GM23248 (cell line): ENCODE measurements at places on chromosomes 5 and 9. TPM values are rescaled to one million over a fixed set of nuclear protein-coding genes. Genes with fewer than 3 reads are reported as not detected.
A peak's percentile ranks its signal among the peaks of the same experiment; 100 is the strongest.

PCDHGA8 gene
- total RNA-seq, result 0.86 and 1.5 TPM in 2 replicates

- DNase-seq, result peak; percentile 31
These were observed 168.8 kb downstream of the GABBR2 start for GRCh38 chr9:98539954-98540353.

DNA sequence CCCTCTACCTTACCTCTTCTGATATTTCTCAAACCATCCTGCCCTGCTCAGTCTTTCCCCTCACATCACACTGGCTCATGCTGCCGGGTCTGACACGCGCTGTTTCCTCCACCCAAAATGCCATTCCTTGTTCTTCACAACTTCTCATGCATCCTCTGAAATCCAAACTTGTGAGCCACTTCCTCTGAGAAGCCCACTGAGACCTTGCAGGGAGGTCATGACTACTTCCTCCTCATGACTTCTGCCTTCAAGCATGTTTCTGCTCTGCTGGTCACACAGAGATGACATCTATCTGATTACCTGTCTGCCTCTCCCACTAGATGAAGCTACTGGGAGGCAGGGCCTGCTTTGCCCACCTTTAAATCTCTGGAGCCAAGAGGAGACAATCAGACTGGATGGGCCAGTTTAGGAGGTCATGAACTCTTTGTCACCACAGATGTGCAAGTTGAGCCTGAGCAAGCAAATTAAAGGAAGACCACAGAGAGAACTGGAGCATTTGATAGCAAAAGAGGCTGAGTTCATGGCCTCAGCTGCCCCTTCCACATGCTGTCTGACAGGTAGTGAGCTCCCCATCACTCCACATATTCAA is 119.8 kb upstream of the TBC1D2 start:
- peak; percentile 96 for DNase-seq

SPAAR gene
- total RNA-seq, result not detected in 2 replicates

- DNase-seq, result peak; percentile 52
These were observed 51.2 kb downstream of the DIAPH1 start for GRCh38 chr5:141567513-141568117.

DNA sequence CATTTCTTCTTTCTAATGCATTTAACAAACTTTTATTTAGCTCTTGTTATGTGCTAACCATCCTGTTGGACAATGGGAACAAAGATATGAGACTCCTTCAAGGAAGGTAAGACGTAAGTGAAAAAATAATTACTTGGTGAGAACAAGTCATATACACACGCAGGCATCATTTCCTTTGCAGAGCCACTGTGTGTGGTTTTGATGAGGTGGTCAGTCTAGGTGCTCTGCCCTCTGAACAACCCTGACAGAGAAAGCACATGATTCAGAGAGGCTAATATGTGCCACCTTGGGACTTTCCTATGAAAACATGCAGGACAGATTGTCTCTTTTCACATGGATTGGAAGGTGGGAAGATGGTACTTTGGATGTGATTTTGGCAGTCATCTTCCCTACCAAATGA is 1162.5 kb upstream of the DMAC1 start:
- DNase-seq, result no peak

GRCh38 chr9:129703667-129704355 is 38.4 kb downstream of the PRRX2 start:
- peak; percentile 95 for DNase-seq

DNA sequence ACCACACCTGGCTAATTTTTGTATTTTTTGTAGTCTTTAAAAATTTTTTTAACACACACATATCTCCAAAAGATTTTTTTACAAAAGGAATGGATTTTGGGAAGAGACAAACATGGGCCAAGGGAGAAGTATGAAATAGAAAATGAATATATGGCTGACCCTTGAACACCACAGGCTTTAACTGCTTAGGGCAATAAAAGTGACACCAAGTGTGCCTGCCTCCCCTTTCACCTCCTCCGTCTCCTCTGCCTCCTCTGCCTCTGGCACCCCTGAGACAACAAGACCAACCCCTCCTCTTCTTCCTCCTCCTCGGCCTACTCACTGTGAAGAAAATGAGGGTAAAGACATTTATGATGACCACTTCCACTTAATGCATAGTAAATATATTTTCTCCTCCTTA is 483.9 kb downstream of the KDM4C start:
- no peak for DNase-seq

DNA sequence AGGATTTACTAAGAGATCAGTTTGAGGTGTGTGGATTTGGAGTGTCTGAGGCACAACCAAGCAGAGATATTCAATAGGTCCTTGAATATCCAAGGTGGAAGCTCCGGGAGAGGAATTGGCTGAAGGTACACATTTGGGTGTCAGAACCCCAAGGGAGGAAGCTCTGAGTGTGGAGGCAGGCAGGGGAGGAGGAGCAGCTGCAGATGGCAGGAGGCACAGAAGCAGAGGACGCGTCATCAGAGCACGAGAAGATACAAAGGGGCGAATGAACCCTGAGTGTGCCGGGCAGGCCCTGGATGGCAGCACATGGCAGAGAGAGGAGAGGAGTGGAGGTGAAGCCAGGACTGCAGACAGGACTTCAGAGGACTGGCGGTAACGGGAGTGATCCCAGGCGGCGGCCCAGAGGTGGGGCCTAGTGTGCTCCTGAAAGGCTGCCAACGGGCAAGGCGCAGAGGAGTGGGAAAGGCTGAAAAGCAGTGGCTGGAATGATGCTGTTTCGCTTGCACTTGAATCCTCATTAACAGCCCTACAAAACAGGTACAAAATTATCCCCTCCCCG is 179.8 kb downstream of the FANCC start:
- DNase-seq, result no peak

NR5A1 gene
- not detected in 2 replicates for total RNA-seq

- DNase-seq, result peak; percentile 94
These were observed 55.6 kb upstream of the COL5A1 start for GRCh38 chr9:134585746-134586706.

OR1L1 gene
- not detected in 2 replicates for total RNA-seq

DNA sequence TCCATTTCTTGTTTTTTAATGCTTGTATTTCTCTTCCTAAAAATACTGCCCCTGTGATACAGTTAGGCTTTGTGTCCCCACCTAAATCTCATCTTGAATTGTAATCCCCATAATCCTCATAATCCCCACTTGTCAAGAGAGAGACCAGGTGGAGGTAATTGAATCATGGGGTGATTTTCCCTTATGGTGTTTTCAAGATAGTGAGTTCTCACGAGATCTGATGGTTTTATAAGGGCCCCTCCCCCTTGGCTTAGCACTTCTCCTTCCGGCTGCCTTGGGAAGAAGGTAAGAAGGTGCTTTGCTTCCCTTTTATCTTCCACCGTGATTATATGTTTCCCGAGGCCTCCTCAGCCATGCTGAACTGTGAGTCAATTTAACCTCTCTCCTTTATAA is 227.4 kb downstream of the MAN2A1 start:
- DNase-seq, result no peak

- DNase-seq, result peak; percentile 80
These were observed 6.8 kb downstream of the MRPL36 start for GRCh38 chr5:1792842-1793266.

DNA sequence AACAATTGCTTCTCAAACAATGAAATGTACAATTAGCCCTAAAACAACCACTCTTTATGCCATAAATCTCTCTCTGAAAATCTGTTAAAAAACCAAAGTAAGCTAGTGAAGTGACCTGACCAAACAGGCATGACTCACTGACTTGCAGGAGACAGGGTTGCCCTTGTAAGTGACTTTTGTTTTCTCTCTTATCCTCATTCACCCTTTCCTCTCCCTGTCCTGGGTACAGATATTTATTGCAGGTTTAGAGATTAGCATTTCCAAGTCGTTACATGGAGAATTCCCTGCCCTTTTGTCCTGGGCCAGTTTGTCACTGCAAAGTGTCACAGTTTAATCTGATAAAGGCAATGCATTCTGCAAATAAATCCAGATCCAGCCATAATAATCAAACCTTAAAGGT is 484.2 kb downstream of the IRX1 start:
- no peak for DNase-seq

GRCh38 chr9:34715639-34716215 is 5.8 kb upstream of the CCL21 start:
- DNase-seq, result no peak

DNA sequence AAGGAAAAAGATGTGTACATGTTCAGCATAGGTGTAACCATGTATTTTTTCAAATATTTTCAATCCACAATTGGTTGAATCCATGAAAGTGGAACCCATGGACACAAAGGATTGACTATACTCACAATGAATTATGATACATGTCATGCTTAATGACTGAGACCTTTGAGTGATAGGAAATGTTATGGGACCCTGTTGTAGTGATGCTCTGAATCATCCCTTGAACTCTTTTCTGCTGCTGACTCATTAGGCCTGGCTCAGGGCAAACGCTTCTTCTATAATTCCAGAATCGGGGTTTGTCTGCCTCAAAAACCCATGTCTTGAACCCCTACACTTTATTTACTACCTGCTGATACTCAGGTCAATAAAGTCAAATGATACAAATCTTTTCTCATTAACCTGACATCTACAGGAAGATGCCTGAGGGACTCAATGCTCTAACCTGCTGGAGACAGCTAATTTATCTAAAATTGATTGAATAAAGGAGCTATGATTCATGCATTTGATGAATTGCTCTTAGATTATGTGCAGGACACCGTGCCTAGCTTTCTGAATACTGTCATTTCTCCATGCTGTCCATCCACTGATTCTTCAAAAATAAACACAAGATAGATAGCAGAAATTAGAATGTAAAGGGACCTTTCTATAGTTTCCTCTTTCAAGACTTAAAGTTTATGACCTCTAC is 260.1 kb downstream of the PRELID2 start:
- DNase-seq, result no peak

DNA sequence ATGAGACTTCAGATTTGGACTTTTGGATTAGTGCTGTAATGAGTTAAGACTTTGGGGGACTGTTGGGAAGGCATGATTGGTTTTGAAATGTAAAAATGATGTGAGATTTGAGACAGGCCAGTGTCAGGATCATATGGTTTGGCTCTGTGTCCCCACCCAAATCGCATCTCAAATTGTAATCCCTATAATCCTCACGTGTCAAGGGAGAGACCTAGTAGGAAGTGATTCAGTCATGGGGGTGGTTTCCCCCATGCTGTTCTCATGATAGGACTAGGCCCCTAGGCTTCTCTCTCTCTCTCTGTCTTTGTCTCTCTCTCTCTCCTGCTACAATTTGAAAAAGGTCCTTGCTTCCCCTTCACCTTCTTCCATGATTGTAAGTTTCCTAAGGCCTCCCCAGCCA is 473.3 kb upstream of the CD180 start:
- DNase-seq, result no peak

FBP1 gene
- not detected in 2 replicates for total RNA-seq

DNA sequence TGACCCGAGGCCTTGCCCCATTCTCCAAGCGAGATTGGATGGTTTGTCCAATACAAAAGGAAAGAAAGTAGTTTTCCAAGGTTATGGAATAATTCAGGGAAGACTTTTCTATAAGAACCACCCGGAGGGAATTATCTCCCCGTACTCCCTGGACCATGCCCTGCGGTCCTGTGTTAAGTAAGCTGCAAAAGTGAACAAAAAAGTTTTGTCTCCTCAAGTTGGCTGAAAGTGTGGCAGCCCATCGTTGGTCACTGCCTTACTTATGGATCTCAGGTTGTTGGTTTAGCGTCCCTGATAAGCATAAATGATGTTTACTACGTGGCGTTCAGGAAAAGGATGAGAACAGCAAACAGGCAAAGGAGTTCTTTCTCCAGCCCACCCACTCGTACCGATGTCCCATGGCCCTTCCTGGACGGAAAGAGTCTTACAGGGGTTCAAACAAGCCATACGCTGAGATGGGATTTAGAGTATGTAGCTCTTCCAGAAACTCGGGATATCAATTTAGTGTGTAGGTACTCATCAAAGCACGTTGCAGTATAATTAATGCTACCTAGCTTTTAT is 413 bp upstream of the AUH start:
- DNase-seq, result no peak

DNA sequence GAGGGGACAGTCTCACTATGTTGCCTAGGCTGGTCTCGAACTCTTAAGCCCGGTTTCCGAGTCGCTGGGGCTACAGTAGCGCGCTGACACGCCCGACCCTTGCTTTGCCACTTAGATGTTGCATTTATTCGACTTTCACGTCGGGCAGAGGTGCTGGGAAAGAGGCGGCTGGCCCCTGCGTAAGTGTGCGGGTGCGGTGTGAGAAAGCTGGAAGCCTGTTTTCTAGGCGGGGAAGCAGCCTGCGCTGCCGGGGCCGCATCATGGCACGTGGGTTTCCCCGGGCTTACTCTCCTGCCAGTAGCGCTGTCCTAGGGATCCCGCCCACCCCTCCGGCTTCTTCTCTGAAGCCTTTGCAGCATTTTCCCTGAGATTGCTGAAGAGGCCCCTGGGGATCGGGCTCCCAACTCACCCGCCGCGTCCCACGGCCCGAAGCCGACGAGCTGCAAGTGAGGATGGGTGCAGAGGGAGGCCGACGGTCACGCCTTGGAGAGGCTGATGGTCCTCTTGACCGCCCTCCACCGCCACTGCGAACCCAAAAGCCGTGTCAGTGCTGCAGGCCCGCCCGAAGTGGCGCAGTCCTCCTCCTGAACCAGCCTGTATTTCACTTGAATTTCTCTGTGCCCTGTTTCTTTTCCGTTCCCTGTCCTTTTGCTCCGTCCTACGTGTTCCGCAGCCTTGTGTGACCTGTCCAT is 5.8 kb upstream of the TRIM41 start:
- DNase-seq, result peak; percentile 86

DNA sequence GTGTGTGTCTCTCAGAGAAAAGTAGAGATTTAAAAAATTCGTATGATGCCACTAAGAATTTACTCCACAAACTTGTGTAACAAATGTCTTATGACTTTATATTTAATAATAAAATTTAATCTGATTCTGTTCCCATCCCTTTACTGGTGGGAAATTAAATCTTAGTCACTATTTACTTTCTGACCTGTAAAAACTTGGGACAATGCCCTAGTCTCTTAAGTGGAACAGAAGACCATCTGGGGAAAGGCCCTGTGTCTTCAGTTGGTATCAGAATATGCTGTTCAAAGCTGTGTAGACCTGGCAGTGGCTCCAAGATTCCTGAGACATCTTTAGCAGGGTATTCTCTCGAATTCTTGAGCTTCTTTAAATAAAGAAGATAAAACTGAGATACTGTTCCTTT is 2.6 kb upstream of the BDP1 start:
- DNase-seq, result no peak

GRCh38 chr9:88585426-88585825 is 50.4 kb downstream of the NXNL2 start:
- no peak for DNase-seq

ANKRD18A gene
- total RNA-seq, result not detected in 2 replicates

DNA sequence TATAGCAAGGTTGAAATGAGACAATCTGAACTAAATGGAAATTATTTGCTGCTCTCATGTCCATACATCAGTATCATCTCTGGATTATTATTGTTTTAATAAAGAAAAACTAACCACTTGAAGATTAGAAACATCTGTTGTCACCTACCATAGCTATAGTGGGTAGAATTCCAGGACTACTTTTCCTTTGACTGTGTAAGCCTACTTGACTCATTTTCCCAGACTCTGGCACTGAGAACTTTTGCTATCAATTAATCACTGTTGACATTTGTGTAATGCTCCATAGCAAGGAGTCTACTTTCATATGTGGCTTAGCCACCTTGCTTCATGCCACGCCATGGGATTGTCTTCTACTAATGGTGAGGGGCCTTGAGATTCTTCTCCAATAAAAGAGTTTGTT is 59.9 kb upstream of the ARRDC3 start:
- peak; percentile 72 for DNase-seq

- no peak for DNase-seq
These were observed 24.9 kb upstream of the SLCO6A1 start for GRCh38 chr5:102523541-102524175.

GRCh38 chr5:92518318-92518904 is 1062.6 kb downstream of the NR2F1-AS1 start:
- DNase-seq, result peak; percentile 69
